Activated CD8-positive, alpha-beta memory T cell treated with anti-CD3 and anti-CD28 coated beads, Interleukin-2, amount 10 ng/mL, durations not matched to agents 7 days and 5 days (primary cell): ENCODE measurements at places on chromosomes 12 and 14. TPM values are rescaled to one million over a fixed set of nuclear protein-coding genes. Genes with fewer than 3 reads are reported as not detected.

GRCh38 chr14:100740196-100740825 is 13.6 kb downstream of the DLK1 start:
- no peak for DNase-seq

DNA sequence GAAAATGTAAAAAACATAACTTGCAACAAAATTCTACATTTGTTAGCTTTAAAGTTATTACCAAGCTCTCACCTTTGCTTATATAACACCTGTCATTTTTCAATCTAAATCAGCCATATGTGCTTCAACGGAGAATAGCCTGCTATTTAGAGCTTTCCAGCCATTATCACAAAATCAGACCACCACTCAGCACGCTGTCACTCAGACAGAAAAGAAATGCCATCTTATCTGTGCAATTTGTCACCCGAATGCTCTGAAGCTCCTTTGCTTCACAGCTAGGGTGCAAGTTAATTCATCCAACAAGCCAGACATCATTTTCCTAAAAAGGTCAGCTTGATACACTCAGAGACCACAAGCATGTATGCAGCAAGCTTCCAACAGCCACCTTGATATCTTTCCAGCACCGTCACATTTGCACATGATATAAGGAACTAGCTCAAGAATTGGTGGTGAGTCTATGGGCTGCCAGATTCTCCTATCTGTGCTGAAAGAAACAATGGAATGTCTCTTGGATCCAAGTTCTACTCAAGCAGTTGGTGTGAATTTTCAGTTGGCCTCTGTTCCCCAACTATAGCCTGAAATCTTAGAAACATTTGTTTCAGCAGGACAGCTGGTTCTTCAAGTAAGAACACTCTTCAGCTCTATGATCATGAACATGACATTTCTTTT is 20.0 kb upstream of the IFNG-AS1 start:
- no peak for DNase-seq

The KERA gene
- not detected for total RNA-seq

DNA sequence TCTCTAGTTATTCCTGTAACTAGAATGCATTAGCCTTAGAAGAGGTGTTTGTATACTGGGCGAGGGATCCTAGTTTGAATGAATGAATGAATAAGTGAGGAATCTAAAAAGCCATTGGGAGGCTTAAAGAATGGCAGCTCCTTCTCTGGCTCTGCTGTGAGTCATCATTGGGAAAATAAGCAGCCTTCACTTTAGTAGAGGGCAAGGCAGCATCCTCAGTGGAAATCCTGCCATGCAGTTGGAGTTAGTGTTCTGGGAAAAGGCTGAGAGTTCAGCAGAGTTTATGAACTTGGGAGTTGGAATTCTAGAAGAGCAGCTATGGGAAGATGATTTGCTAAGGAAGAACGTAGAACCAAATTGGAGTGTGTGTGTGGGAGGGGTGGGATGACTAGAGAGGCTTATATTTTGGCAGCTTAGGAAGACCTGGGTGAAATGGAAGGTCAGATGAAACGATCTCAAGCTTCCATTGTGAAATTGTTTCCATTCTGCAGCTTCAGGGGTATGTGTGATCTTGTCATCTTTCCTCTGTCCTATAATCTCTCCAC is 120.8 kb downstream of the PTCSC3 start:
- DNase-seq, result no peak

- no peak for DNase-seq
Observed at GRCh38 chr12:115387467-115387901, 703.5 kb upstream of the TBX3 start.

GRCh38 chr12:108236366-108236765 is 102.7 kb downstream of the CMKLR1 start:
- no peak for DNase-seq

DNA sequence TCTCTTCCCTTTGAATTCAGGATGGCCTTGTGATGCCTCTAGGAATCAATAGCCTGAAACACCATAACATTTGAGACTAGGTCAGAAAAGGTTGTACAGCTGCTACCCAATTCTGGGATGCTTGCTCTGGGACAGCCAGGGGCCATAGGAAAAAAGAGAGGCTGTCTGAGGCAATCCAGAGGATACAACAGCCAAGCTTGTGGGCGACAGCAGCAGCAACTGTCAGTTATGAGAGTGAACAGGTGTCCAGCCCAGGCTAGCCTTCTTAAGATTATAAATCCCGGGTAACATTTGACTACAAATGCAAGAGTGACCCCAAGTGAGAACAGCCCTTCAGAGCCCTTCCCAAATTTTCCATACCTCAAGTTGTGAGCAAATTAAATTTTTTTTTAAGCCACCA is 11.1 kb downstream of the DCN start:
- no peak for DNase-seq

The AICDA gene
- total RNA-seq, result not detected

- DNase-seq, result no peak
Observed at GRCh38 chr14:76486251-76486743, 110.4 kb downstream of the ESRRB start.

- DNase-seq, result no peak
Observed at GRCh38 chr12:28948685-28949084, 200.4 kb upstream of the FAR2 start.

The SCNN1A gene
- 0.58 TPM for total RNA-seq

DNA sequence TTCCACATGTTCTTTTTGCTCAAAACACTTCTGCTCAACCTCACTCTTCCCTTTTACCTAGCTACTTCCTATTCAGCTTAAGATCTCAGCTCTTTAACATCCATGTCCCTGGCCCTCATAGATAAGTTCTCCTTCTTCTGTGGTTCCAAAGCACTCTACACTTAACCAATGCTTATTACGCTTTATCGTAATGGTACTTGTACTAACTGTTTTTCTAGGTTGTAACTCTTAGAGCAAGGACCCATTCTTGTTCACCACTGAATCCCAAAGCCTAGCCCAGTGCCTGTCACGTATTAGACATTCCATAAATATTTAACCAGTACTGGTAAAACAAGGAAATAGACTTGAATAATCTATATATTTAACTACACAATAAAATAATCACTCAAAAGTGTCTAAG is 5.3 kb downstream of the SLC41A2 start:
- DNase-seq, result no peak

DNA sequence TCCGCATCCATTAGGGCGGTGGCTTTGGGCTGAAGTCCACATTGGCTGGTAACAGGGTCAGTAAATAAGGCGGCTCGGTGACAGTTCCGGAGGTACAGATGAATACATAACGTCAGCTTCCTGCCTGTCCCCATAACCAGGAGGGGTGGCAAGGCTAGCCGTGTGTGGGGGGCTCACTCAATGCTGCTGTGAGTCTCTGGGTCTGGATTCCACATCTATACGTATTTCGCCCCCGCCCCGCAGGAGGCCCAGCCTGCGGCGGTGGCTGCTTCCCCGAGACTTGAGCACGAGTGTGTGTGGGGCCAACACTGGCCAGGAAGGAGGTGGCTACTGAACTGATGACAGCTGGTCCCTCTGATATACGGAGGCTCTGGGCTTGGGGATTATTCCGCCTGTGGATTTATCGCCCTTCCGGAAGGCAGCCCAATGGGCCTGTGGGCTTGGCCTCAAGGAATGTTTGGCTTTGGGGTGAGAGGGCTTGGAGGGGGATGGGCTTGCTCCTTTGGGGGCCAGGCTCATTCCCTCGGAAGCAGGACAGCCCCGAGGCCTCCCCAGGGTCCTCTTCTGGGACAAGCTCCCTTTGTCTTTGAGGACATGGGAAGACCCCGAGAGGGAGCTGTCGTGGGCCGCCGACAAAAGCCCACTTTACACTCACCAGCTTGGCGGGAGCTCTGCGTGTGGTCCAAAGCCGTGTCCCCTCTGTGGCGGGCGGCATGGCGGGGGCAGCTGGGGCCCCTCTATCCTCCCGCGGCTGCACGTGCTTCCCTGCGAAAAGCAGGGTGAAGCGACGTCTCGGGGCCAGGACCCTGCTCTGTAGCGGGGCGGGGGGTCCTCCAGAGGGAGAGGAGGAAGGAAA is 82.1 kb downstream of the KIF26A start:
- no peak for DNase-seq

The C1RL gene
- 21.8 TPM for total RNA-seq

The KRT82 gene
- not detected for total RNA-seq

The RASSF3 gene
- 45.5 TPM for total RNA-seq

DNA sequence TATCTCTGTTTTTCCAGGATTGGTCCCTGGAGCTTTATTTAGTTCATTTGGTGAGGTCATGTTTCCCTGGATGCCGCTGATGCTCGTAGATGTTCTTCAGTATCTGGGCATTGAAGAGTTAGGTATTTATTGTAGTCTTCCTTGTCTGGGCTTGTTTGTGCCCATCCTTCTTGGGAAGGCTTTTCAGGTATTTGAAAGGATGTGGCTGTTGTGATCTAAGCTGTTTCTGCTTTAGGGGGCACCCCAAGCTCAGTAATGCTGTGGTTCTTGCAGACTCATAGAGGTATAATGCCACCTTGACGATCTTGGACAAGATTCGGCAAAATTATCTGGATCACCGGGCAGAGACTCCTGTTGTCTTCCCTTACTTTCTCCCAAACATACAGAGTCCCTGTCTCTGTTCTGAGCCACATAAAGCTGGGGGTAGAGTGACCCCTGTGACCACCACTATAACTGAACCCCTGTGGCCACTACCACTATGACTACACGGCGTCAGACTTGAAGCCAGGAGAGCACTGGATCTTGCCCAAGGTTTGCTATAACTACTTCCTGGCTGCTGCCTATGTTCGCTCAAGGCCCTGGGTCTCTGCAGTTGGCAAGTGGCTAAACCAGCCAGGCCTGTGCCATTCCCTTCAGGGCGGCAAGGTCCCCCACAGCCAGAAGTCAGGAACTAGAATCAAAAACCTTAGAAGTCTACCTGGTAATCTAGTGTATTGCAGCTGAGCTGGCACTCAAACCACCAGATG is 40.9 kb downstream of the FGD4 start:
- no peak for DNase-seq

DNA sequence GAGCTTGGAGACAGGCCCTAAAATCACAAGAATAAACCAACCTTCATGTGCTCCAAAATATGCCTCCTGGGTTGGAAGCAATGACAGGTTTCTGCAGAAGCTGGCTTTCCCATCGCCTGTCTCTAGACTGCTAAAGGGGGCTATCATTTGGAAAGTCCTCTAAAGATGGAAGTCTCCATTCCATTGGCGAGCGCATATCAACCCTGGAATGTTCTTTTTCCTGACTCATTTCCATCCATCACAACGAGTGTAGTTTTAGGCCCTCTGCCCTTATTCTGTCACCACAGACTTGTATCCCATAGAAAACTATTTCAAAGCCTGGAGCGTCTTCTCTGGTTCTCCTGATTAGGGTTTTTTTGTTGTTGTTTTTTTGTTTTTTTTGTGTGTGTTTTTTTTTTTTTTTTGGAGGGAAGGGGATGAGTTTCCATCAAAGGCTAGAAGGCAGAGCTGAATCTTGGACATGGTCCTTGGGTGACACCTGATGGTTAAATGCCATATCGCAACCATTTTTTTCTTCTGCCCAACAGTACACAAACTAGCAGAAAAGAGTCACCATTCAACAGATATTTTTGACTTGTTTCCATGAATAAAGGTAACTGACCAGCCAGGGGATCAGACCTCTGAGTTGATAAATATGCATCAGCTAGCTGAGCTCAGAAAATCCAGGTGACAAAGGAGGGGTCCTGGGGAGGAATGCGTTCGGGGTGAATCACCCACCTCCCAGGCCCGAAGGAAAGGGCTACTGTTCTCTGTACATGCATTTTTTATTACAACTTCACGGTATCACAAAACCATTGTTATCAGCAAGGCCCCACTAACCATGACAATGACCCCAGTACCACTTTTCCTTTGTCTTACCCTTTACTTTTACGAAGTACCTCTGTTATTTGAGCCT is 40.5 kb downstream of the KCNA5 start:
- DNase-seq, result no peak

DNA sequence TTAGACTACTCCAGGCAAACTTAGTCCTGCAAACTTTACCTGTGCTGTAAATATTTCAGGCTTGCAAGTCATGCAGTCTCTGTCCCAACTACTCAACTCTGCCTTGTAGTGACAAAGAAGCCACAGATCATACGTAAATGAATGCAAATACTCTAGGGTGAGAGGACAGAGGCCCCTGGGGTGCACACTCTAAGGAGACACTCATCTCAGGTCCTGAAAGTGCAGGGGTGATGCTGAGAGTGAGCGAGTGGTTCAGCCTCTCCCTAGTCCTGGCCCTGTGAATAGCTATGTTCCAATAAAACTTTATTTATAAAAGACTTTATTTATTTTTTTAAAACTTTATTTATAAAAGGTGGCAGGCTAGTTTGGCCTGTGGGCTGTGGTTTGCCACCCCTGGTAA is 34.9 kb downstream of the HCAR2 start:
- no peak for DNase-seq

DNA sequence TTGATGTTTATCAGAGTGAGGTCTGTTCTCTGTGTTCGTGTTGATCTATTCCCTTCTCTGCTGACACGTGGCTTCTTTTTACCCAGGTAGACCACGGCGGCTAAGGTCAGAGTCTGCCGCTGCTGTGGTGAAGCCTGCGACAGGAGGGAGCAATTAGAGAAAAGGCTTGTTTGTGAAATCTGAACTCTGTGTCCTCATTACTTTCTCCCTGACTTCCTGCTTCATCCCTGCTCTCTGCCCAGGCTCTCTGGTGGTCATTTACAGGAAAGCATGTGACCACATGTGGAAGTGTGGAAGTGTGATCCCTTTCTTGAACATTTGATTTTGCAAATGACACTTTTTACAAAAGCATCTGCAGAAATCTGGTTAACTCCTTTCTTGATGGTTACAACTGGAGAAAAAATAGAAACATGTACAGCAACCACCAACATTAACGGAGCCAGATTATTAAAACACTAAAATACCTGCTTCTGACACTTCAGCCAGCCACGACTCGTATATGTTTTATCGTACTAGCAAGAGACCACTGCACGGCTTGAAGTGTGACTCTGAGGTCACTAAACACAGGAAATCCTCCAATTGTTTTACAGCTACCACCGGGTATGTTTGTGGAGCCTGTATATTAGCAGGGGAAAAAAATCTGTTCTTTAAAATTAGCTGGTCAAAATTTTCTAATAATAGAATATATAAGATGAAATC is 388.6 kb upstream of the TMPO start:
- no peak for DNase-seq

- no peak for DNase-seq
Observed at GRCh38 chr12:74945771-74946198, 263.9 kb downstream of the KCNC2 start.

GRCh38 chr14:69048456-69048855 is 69.4 kb upstream of the ACTN1 start:
- DNase-seq, result no peak

DNA sequence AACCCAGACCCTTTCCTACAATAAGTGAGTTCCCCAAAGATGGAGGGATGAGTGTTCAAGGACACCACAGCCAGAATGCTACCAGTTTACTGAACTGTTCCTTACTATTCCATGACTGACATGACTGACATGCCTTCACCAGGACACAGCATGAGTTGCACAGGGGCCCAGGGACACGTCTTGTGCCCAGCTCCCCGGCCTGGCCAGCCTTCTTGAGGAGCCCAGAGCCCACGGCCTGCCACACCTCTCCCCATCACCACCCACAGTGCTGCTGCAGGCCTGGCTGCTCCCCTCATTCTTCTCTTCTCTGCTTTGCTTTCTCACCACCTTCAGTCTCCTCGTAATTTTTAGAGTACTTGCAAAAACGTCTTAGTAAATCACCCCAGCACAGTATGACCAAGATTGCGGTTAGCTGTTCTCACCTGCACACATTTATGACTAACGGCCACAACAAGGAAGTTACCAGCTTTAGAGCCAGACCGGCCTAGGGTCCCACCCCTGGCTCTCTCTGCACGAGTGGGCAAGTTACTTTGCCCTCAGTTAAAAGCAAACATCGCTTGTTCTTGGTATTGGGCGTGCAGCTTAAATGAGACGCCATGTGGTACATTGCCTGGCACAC is 18.5 kb downstream of the PPP2R5E start:
- DNase-seq, result peak; percentile 71
